ENCODE measurements at places on chromosomes 12 and 14.

- no peak for DNase-seq
Observed at GRCh38 chr12:52670961-52671360, 9.2 kb downstream of the KRT1 start.

DNA sequence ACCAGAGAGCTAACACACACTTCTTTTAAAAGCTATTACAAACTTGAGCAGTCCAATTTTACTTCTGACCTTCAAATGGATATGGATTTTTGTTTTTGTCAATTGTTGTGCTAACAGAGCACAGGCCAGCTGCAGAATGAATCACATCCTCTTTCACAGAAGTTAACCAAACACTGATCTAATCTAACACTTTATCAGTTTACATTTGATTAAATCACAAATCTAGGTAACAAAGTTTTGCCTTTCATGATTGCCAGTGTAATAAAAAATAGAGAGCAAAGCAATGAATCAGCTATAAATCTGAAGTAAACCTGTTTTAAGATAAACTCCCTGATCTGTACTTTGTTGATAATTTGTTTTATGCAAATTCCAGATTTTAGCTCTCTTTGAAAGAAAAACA lies 273.1 kb upstream of the RGS6 start:
- no peak for DNase-seq

DNA sequence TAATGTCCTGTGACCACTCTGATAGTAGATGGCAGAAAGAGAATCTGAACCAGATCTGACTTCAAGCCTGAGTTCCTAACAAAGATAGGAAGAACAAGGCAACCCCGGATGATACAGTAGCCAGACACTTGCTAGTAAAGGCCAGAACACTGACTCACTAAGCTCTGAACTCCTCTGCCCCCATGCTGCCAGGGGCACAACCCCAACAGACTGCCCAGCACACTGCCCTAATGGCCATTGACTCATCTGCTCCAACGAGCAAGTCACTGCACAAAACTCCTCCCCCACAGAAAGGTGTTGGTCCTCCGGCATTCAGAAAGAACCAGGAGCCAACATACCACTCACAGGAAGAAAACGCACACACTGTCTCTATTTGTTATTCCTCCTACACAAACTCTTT lies 179.6 kb upstream of the NUDT4 start:
- DNase-seq = no peak

- DNase-seq = no peak
Observed at GRCh38 chr12:115541891-115542421, 735.5 kb downstream of the MED13L start.

DNA sequence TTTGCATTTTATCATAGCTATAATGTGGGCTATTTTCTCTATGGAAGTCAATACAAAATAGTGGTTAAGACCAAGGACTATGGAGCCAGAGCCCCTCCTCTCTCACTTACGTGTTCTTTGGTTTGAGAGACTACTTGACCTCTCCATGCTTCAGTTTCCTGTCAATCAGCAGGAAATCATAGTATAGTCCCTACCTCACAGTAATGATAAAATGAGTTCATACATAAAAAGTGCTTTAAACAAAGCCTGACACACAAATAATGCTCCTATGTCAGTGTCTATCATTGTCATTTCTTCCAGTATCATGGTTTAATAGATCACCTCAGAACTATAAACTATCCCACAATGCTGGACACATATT lies 90.4 kb downstream of the MED13L start:
- no peak for DNase-seq

- no peak for DNase-seq
Observed at GRCh38 chr12:12201274-12201758, 65.5 kb downstream of the LRP6 start.

DNA sequence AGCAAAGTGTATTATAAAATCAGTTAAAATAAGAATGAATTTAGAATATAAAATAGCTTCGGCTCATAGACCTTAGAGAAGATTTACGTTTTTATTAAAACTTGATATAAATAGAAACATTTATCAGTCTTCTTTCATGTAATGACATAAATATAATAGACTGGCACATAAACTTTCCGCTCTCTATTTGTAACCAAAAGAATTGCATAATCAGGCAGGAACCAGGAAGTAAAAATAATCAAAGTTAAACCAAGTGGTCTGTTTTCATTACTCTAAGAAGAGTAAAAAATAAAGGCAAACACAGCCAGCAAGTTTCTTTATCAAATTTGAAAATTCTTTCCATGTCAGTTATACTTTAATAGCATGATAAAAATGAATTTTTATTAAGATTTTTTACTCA lies 46.3 kb upstream of the ATP2A2 start:
- DNase-seq = no peak

GRCh38 chr14:30131581-30132097 lies 204.0 kb upstream of the PRKD1 start:
- DNase-seq = no peak

- no peak for DNase-seq
Observed at GRCh38 chr12:89250636-89251035, 101.7 kb downstream of the DUSP6 start.

DNA sequence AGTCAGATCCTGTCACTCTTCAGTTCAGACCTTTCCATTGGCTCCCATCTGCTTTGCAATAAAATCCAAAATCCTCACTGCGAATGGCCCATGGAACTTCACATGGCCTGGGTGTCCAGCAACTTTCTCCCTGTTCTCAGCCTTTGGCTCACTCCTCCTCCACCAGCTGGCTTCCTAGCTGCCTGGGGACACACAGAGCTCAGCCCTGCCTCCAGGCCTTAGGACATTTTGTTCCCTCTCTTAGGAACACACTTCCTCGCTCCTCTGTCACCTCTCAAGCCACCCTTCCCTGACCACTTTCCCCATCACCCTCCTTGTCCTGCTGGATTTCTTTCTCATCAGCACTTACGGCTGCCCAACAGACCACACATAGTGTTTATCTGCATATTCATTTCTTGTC lies 419.6 kb downstream of the MED13L start:
- DNase-seq = no peak

- DNase-seq = peak; percentile 89
Observed at GRCh38 chr14:94026173-94026888, at the start of gene OTUB2. OTUB2 (plus strand) TSS chr14:94026340; CDS start chr14:94026538, 198 bp downstream.

- no peak for DNase-seq
Observed at GRCh38 chr12:124786061-124786964, 77.4 kb downstream of the SCARB1 start.

DNA sequence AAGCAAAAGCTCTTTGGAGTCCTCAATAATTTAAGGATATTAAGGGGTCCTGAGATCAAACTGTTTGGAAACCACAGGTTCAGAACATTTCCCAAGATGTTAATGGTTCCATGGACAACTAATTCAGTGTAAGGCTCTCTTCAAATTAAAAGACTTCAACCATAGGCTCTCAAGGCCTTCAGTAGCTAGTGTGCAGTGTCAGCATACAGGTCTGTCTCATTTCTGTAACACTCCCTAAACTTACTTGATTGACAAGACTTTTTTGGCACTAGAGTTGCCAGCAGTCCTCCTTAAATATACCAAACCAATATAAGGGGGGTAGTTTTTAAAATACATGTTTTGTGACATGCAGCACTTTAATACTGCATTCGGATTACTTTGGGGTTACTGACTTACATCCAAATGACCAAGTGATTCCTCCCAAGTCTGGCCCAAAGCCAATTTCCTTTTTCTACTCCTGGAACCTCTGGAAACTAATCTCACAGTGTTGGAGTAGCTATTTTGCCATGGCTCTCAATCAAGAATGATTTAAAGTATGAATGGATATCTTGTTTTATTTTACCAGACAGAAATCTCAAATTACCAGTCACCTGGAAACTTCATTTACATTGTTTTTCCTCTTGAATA lies 22.7 kb downstream of the CSRP2 start:
- no peak for DNase-seq

DNA sequence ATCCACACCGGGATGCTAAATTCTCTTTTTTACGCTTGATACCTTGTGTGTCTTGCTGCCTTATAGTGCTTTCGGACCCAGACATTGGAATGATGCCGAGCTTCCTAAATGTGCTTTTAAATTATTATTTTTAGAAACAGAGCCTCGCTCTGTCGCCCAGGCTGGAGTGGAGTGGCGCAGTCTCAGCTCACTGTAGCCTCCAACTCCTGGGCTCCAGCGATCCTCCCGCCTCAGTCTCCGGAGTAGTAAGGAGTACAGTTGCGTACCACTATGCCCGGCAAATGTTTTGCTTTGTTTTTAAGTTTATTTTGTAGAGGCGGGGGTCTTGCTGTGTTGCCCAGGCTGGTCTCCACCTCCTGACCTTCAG lies 489 bp upstream of the EML5 start:
- no peak for DNase-seq

DNA sequence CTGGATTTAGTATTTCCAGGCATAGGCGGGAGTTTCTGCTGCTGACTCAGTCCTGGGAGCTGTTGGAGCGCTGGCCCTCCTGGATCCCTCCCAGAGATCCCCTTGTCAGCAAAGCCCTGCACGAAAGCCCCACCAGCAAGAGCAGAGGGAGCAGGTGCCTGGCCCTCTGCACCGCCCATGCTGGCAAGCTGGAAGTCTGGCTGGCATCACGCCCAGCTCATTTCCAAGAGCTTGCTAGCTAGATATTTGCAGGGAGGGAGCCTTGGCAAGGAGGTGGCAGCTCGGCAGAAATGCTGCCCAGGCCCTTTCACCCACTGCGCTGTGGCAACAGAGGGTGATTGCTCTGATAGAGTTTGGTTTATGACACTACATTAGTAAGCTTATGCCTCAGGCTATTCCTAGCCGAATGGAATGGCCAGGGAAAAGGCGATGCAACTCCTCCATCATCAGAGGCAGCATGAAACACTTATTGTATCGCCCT lies 193.9 kb downstream of the EMP1 start:
- no peak for DNase-seq

DNA sequence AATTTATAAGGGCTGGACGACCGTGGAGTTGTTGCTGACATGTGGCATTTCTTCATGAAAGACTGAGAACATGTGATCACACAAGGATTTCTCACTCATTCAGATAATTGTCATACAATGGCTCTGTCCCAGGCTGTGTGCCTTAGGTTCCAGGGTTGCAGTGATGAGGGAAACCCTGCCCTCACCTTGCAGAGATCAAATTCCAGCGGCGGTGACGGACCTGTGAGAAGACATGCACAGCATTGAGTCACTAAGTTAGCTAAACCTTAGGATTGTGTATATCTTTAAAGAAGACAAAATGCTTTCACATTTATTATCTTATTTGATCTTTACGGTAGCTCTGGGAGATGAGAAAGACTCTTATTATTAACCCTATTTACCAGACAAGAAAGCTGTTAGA lies 1029.1 kb downstream of the BCL11B start:
- DNase-seq = no peak
